SHP77 treated with DMSO at 0.1 percent for 48 hours (cell line): ENCODE measurements at places on chromosomes 3 and 15.

DNA sequence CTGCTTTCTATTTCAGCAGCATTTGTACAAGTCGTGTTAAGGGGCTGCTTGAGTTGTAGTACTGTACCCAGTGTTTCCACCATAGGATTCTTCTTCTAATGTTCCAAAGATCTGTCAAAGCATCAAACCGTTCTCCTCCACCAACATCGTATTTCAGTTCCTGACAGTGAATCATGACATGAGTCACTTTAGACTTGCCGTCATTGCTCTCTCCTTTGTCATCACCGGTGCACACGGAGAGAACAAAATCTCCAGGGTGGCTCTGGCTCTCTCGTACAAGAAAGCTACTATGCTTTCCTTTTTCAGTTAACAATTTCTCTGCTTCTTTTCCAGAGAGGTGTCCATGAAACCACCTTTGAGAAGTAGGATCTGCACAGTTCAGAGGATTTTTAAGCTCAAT is 270.9 kb upstream of the CCDC54 start:
- DNase-seq, result no peak

GRCh38 chr3:33111581-33111980 is 2.2 kb upstream of the CRTAP start:
- DNase-seq, result no peak

DNA sequence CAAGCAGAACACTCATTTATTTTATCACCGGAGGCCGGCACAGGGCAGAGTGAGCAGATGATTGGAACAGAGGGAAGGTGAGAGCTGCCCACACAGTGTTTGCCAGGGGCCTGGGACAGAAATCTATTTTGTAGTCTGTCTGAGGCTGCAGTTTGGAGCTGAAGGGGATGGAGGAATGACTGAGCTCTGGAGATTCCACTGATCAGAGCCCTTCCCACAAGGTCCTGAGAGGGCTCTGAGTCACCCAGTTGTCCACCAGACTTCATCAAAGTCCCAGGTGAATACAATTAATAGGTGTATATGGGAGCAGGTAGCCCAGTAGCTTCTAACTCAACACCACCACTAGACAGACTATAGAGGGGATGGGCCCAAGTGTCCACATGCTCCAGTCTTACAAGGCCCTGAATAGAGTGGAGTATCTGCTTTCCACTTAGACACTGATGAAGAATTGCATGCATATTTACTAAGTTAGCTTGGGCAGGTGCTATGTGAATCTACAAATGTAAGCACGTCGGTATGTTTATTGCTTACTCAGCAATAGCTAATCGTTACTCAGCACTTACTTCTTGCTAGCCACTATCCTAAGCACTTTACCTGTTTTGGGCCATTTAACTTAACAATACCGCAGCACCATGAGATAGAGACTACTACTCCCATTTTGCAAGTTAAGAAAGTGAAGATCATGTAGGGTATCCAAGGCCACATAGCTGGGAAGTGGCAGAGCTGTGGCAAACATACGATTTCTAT is 2.7 kb upstream of the STARD5 start:
- DNase-seq, result no peak

GRCh38 chr3:60756241-60757030 is 494.8 kb downstream of the FHIT start:
- no peak for DNase-seq

DNA sequence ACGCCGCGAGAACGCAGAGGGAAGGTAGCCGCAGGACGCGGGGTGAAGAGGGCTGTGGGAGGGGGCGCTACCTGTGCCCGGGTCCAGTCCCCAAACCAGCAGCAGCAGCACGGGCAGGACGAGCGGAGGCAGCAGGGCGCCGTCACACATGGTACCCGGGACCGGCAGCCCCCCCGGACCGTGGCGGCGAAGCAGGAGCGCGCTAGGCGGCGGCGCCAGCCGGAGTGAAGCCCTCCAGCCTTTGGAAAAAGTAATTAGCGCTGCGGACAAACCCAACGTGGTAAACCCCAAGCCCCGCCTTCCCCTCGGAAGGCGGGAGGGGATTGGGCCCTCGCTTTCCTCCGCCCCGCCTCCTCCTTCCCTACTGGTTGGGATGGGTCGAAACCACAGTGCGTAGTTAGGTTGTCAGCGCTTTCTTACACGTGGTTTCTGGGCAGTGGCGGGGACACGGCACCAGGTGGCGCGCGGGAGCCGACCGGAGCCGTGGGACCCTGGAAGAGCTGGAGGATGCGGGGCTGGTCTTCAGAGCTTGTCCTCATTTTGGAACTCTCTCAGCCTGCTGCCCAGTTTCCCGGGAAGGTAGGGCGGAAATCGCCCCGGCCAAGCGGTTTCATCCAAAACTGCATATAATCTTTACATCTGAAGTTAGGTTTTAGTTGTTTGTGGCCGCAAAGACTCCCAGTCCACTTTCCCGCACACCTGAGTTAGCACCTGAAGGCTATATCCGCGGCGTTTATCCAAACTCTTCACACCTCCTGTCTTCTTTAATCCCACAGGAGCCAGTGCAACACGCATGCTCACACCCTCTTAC is at the start of gene ADAMTS17:
TSS of gene ADAMTS17 (minus strand) at position 226 of the 811 bp plus-strand sequence. CDS start at position 150, 76 bp downstream.
- DNase-seq, result no peak

- no peak for DNase-seq
These were observed 225.8 kb upstream of the DPPA4 start for GRCh38 chr3:109563149-109563548.

DNA sequence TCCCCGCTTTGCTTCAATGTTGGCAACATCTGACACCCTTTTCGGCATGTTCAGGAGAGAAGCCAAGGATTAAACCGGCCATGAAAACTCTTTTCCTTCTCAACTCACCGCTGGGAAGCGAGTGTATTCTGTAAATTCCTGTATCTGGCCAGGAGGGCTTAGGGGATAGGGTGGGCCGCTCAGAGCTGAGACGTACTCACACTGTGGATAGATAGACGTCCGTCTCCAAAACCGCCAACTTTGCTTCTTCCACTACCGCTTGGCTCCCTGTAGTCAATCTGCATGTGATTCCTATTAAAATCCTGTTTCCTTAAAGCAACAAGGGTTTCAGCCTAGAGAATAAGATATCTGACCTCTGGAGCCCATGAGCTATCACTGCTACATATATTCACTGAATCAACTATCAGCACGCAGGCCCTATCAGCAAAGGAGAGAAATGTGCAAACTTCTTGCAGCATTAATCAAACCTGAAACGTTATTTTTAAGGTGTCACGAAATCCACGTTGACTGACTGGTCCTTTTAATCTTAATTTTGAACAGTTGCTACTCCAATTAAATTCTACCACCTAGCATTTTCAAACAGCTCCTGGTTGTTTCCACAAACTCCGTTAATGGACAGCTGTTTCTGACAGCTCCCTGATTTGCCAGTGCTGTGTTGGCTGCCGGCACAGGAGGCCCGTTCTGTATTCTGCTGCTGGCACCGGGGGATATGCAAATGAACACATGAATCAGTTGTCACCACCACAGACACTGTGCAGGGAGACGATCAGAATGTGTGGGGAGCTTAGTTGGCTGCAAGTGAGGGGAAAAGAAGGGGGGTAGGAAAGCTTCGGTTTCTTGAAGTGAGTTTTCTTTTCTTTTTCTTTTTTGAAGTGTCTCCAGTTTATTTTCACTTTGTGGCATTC is 438.9 kb upstream of the ARRDC4 start:
- no peak for DNase-seq

DNA sequence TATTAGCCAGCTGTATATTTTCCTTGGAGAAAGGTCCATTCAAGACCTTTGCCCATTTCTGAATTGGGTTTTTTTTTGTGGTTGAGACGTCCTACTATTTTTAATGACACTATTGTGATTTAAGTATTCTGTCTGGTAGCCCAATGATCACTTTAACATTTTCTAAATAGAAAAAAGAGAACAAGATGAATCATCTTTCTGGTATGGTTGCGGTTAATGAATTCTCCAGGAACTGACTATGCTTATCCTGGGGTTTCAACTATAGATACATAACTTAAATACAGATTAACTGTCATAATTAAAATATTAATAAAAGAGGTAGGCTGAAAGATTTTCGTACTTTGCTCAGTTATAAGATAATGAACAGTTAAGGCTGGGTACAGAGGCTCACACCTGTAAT is 51.9 kb downstream of the PBRM1 start:
- no peak for DNase-seq

DNA sequence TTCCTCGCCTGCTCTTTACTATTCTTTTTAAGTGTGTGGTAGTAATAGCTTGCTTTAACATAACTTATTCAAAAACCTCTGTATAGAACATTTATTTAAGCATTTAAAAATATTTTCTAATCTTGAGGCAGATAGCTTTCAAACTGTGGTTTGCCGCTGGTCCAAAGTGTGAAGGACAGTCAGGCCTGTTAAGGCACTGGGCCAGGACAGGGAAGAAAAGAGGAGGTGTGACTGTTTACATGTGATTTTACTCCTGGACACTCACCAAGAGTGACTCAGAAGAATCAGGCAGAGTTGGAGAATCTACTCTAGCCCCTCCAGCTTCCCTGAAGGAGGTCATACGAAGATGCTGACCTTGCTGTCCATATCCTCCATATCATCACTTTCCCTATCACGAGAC is 44.7 kb downstream of the CEP152 start:
- no peak for DNase-seq

DNA sequence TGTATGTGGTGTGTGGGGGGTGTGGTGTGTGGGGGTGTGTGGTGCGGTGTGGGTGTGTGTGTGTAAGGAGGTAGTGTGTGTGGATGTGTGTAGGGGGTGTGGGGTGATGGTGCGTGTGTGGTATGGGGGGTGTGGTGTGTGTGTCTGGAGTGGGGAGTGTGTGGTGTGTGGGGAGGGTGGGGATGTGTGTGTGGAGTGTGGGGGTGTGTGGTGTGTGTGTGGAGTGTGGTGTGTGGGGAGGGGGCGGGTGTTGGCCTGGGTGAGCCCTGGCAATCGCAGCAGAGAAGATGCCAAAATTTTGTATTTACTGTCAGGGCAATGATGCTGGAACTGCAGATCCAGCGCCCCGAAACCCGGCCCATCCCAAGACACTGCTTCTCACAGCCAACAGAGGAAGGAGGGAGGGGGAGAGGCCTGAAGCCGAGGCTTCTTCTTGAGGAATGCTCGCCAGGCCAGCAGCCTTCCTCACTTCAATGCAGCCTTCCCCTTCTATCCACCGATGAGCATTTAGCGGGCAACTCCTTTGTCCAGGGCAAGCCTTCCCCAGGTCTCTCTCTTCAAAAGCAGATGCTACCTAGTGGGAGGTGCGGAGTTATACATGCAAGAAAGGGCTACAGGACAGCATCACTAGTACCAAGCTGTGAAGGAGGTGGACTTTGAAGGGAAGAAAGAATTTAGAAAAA is 11.9 kb upstream of the SRP14 start:
- DNase-seq, result no peak

DNA sequence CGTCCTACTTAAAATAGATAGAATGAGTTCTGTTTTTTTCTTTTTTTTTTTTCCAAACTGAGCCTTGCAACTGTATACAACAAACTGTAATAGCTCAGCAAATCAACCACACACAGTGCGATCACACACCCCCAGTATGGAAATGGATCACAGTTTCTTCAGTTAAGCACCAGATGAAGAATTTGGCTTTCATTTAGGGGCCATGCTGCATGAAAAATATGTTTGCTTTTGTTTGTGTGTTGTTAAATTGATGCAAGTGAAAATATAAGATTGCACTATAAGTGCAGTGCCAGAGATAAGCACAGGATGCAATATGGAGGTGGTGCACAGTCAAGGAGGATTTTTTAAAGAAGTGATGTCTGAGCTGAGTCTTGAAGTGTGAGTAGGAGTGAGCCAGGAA is 17.8 kb downstream of the CCDC54 start:
- no peak for DNase-seq

- DNase-seq, result no peak
These were observed at the start of gene CHL1 for GRCh38 chr3:196311-197148. Gene CHL1 (plus strand): TSS chr3:196763. CDS start chr3:319777, 123,014 bp downstream.
